ENCODE measurements at places on chromosomes 11 and 22. TPM values are rescaled to one million over a fixed set of nuclear protein-coding genes. Genes with fewer than 3 reads are reported as not detected.

The FJX1 gene
- total RNA-seq: 16.4 TPM

The LIF gene
- total RNA-seq: 2.7 TPM

The POLD3 gene
- 19.8 TPM for total RNA-seq

The KCNJ11 gene
- total RNA-seq: 17.0 TPM

The EML3 gene
- 26.9 TPM for total RNA-seq

The PANX3 gene
- total RNA-seq: not detected

The OR5M10 gene
- not detected for total RNA-seq

The MS4A8 gene
- total RNA-seq: 0.29 TPM
